ENCODE measurements at places on chromosomes 4 and X. TPM values are rescaled to one million over a fixed set of nuclear protein-coding genes. Genes with fewer than 3 reads are reported as not detected.

Gene PNMA6F
- not detected for polyA plus RNA-seq

Gene VEGFC
- polyA plus RNA-seq = 7.3 TPM

Gene CT47A7
- polyA plus RNA-seq = not detected

DNA sequence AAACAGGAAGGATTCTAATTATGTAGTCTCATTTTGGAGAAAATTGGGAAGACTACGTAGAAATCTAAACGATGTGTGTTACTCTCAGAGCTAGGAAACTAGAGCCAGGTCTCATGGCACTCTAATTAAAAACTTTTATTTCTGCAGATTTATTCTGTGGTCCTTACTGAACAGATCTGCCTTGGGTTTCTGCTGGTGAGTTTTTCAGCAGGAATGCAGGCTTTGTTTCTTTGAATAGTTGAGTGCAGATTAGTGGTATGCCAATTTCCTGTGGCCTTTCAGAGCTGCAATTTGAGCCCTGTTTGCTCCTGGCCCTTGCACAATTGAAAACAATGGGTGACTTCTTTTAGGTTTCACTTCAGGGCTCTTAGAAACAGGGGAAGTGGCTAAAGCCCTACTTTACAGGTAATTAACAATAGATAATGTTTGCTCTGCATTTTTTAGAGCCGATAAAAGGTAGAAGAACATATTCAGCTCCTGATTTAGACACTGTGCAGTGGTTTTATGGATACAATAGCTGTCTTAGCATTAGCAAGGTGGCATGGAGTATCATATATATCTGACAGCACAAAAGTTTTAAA is 21.8 kb downstream of the SPRY1 start:
- DNase-seq = no peak

DNA sequence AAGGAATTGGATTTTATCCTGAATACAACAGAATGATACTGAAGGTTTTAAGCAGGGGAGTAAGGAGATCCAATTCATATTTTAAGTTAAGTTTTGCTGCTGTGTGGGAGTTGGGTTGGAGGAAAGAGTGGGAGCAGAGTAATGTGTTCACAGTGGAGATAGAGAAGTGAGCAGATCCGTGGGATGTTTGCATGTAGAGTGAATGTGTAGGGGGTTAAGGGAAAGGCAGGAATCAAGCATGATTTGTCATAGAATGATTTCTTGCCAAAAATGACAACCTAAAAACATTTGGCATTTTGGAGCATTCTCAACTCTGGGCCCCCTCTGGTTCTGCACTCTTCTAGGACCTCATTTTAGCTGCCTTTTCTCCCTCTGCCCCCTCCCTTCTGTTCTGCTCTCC is 76.6 kb downstream of the ARHGAP10 start:
- no peak for DNase-seq

DNA sequence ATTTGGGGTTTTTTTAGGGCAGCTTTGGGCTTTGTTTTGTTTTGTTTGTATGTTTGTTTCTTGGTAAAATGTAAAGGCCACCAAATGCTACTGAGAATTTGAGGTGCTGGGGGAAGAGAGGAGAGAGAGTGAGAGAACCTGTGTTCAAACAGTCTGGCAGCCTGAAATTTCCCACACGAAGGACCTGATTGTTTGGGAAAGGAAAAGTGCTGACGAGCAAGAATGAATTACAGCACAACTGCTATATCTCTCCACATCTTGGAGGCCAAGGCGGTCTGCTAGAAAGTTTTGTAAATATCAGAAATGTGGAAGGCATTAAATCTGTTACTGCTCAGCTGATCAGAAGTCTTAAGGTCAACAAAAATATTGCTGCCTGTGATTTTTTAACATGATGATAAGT is 170.5 kb downstream of the PALLD start:
- no peak for DNase-seq

GRCh38 chrX:108732630-108733321 is 3.6 kb downstream of the IRS4 start:
- no peak for DNase-seq

GRCh38 chrX:136880003-136880451 is 498 bp downstream of the RBMX start:
- DNase-seq = peak; percentile 18

GRCh38 chr4:14749910-14750309 is 252.4 kb upstream of the CPEB2 start:
- DNase-seq = peak; percentile 36

DNA sequence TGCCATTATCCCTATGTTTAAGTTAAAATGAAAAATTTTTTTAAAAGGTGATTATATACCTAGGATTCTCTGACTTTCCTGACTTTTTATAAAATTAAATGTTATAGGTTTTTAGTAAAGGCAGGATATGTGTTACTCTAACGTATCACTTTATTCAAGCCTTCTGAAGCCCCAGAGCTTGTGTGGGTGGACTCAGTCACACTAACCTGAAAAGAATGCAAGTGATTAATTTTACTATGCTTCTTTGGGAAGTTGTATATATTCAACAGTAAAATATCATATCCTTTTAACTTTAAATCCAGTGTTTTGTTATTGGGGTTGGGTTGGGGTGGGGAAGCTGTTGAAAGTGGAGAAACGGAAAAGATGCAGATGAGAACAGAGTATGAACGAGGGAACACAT is 22.8 kb downstream of the PDLIM3 start:
- DNase-seq = no peak

DNA sequence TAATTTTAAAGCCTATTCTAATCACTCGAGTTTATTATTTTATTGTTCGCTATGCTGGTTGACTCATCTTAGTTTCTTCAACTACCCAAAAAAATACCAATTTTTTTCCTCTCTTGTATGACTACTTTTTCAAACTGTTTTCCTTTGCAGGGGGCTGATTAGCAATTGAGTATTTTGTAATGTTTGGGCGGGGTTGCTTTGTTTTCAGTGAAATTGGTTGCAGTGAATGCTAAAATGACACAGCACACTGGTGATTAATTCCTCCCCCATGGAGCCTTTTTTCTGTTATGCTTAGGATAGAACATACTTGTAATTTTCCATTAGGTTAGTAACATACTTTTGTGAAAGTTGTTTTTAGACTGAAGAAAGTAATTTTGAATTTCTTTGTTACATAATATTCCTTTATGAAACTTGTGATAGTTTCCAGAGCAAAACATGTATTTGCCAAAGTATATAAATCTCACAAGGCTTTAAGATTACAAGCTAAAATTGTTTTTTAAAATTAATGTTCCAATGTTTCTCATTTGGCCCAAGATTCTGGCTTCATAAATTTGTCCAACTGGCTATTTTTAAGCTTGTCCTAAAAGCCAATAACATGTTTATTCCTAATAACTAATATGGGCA is 120.4 kb downstream of the CHIC1 start:
- DNase-seq = no peak

DNA sequence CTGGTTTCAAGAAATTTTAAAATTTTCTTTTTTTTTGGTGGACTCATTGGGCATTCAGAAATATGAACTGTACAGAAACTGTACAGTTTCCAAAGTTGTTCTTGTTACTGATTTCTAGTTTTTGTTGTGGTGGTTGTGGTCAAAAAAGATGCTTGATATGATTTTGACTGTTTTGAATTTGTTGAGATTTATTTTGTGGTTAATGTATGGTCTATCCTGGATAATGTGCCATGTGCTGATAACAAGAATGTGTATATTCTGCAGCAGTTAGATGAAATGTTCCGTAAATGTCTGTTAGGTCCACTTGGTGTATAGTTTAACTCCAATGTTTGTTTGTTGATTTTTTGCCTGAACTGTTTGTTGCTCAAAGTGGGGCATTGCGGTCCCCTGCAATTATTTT is 127.6 kb upstream of the NUDT6 start:
- DNase-seq = no peak

DNA sequence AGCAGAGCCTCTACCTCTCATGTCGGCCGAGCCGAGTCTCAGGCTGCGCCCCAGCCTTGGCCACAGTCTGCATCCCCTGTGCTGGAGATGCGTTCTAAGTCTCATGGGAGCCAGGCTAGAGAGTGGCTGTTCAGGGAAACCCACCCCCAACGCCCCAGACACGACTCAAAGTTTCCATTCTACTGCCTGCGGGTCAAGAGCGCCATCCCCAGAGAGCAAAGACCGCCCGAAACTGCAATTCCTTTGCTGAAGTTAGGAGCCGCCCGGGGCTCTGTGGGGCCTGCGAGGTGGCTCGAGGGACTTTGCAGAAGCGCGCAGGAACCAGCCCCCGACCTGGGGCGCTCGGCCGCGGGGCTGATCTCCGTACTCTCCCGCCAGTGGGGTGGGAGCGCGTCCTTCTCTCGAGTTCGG is 10.0 kb upstream of the ELF4 start:
- no peak for DNase-seq
